ENCODE measurements at places on chromosomes 16 and 17. TPM values are rescaled to one million over a fixed set of nuclear protein-coding genes. Genes with fewer than 3 reads are reported as not detected.

The TMEM235 gene
- not detected for total RNA-seq

- peaks cover 2% of the 10 kb centered on the region for H3K4me1 ChIP-seq
- no peak overlapping the region for H3K4me3 ChIP-seq
- no peak overlapping the region for H3K27ac ChIP-seq
- no peaks in the 10 kb centered on the region for H3K27me3 ChIP-seq
- no peak for DNase-seq
Measured at GRCh38 chr17:63641692-63642448, 19.7 kb downstream of the MAP3K3 start.

GRCh38 chr17:4436381-4436780 is 2.6 kb downstream of the SPNS3 start:
- no peaks in the 10 kb centered on the region for H3K27me3 ChIP-seq
- peak overlapping the region; percentile 90 for H3K27ac ChIP-seq
- DNase-seq, result peak; percentile 72
- H3K4me1 ChIP-seq, result peaks cover 56% of the 10 kb centered on the region
- H3K36me3 ChIP-seq, result peaks cover 15% of the 10 kb centered on the region

DNA sequence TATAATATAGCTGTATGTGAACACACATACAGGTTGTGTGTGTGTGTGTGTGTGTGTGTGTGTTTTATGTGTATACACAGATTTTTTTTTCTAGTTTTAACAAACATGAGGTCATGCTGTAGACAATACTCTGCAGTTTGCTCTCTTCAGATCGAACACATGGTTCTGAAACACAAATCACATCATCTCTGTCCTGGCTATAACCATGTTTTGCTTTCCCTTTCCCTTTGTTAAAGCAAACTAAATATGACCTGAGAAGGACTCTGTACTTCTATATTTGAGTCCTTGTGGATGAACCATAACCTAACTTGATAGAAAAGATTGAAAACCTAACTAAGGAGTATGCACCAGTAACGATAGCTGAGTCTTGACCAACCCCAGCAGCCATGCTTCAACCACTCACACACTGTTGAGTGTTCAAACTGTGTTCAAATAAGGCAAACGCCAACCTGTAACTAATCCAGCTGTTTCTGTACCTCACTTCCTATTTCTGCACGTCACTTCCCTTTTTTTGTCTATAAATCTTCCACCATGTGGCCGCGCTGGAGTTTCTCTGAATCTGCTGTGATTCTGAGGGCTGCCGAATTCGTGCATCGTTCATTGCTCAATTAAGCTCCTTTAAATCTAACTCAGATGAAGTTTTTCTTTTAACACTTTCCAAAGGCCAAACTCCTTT is 303.8 kb downstream of the HS3ST3B1 start:
- H3K36me3 ChIP-seq, result no peaks in the 10 kb centered on the region
- no peak overlapping the region for H3K27ac ChIP-seq
- H3K27me3 ChIP-seq, result peaks cover 2% of the 10 kb centered on the region
- no peak overlapping the region for H3K4me3 ChIP-seq

DNA sequence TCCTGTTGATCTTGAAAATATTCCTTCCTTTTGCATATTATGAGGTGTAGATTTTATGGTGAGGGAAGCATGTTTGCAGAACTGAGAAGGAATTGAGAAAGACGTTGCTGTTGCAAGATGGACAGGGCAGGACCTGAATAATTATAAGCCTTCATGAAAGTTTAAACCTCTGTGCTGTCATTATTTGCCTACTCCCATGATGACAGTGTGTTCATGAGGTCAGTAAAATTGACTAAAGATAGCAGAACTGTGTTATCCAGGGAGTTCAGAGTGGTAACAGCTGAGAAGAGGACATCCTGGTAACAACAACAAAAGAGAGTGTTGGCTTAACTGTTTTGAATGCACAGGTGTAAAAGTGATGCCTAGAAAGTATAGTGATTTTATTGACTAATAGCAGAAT is 45.3 kb upstream of the HLF start:
- no peak overlapping the region for H3K27ac ChIP-seq
- H3K27me3 ChIP-seq, result peaks cover 11% of the 10 kb centered on the region
- H3K4me1 ChIP-seq, result no peaks in the 10 kb centered on the region
- DNase-seq, result no peak
- no peaks in the 10 kb centered on the region for H3K36me3 ChIP-seq
- H3K4me3 ChIP-seq, result no peak overlapping the region

DNA sequence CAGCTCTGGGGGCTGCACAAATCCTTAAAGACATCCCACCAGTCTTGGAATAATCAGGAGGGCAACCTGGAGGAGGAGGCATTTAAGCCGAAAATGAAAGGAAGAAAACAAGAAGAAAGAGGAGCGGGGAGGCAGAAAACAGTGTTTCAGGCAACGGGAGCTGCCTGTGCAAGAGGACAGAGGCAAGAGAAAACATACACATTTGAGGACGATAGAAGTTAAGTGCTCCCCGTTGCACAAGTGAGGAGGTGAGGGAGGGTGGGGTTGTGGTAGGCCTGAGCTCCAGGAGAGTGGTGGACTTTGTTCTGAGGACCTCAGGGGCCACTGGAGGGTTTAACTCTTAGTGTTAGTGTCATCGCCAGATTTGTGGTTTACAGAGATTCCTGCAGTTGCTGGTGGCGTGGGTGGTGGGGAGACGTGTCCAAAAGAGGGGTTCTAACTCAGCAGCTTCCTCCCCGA is 27.6 kb upstream of the CIBAR2 start:
- no peaks in the 10 kb centered on the region for H3K36me3 ChIP-seq
- no peak for DNase-seq
- H3K27me3 ChIP-seq, result peaks cover 34% of the 10 kb centered on the region
- H3K4me1 ChIP-seq, result peaks cover 2% of the 10 kb centered on the region
- H3K27ac ChIP-seq, result no peak overlapping the region
